Activated naive CD4-positive, alpha-beta T cell treated with Interleukin-2 at 50 U/mL for 16 hours (primary cell): ENCODE measurements at places on chromosomes 1 and 21.

GRCh38 chr21:29233611-29234540 lies 64.8 kb upstream of the BACH1 start:
- peak; percentile 36 for DNase-seq

DNA sequence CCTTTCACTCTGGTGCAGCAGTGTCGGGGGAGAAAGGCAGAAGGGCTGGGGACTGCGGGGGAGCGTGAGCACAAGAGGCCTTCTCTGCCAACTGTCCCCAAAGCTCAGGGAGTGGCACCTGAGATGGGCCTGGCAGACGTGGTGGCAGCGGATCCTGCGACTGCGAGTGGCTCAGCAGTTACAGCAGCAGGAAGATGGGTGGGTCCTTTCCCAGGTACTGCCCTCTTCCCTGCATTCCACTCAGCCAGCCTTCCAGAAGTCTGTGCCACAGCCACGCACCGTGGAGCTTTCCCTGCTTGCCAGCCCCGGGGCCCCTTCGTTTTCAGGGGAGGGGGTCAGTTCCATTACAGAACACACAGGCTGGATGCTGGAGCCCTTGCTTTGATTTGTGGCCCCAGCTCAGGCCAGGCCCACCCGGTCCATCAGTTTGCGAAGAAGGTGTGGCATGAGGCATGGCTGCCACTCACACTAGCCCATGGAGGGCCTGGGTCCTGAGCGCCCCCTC lies 17.2 kb downstream of the MTHFR start:
- DNase-seq, result no peak

- peak; percentile 66 for DNase-seq
These were observed 15.1 kb downstream of the BLACAT1 start for GRCh38 chr1:205440476-205441317.

DNA sequence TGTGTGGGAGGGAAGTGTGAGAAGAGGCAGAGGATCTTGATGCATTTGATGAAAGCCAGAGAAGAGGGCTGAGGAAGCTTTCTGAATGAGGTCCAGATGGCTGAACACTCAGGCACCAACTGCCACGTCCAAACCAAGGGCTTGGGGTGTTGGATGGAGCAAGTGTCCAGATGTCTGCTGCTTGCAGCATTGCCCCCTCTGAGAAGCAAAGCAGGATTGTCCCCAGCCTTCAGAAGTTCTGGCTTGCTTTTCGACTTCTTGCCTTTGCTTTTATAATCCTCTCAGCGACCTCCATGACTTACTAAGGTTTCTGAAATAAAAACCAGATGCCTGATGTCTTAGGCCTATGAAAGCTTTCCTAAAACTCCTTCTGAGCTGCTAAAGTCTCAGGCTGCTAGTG lies 182.5 kb downstream of the HUNK start:
- no peak for DNase-seq

DNA sequence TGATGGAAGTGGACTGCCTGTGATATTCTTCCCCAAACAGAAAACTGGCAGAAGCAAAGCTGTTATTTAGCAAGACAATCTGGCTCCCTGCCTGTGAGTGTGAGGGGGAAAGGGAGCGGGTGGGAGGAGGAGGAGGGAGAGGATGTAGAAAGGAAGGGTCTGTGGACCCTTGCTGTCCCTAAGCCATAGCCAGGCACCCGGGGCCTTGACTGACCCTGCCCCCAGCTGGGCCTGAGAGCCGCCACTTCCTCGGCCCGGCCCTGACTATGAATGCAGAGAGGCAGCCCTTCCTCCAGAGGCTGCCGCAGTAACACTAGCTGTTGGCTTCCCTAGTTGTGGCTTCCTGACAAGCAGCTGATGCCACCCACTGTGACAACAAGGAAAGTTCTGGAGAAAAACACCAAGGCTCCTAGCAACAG lies 13.9 kb downstream of the PLA2G2F start:
- no peak for DNase-seq
